ENCODE measurements at places on chromosomes 1 and 21.

- DNase-seq = peak; percentile 93
Measured at GRCh38 chr1:85366391-85367170, 90.1 kb upstream of the BCL10 start.

DNA sequence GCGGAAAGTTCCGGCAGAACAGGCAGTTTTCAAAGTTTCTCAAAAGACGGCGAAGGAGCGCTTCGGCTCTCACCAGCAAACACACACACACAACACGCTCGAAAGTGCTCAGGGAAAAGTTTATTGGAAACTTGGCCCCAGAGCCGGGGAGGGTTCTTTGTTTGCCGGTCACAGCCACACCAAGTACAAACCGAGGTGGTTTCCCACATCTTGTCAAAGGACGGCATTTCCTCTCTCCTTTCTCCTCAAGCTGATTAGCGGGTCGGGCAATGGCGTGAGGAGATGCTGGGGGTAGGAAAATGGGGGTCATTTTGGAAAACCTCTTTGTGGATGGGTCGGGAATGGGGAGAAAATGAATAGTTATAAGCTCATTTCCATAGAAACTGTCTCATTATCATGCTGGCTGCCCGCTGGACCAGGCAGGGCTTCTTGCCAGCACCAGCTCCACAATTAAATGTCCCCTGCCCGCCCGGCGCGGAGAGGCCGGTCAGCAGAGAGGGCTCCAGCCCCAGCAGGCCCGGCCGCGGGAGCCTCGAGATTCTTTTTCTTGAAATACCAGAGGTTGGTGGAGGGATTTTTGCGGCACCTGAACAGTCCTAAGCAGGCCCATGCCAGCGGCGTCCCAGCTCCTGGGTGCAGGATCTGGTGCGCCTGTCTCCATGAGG, 92.3 kb downstream of the PRDM16 start:
- DNase-seq = no peak

DNA sequence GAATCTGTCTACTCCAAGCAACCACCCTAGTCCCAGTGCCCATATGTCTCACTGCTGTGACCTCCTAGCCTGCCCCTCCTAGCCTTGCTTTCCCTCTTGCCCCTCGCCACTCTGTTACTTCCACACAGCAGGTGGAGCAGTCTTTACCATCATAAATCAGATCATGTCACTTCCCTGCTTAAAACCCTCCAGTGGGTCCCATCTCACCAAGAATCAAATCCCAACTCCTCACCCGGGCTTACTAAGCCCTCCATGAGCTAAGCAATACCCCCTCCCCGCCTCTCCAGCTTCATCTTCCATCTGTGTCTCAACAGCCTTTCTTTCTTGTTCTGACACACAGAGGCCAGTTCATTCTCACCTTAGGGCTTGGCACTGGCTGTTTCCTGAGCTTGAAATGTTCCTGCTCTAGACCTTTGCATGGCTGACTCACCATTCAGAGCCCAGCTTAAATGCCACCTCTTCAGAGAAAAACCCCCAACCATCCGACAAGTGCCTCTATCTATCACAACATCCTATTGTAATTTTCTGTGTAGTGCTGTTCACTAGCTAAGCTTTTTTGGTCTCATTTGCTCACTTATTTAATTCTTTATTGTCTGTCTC, 22.3 kb downstream of the KNCN start:
- no peak for DNase-seq

DNA sequence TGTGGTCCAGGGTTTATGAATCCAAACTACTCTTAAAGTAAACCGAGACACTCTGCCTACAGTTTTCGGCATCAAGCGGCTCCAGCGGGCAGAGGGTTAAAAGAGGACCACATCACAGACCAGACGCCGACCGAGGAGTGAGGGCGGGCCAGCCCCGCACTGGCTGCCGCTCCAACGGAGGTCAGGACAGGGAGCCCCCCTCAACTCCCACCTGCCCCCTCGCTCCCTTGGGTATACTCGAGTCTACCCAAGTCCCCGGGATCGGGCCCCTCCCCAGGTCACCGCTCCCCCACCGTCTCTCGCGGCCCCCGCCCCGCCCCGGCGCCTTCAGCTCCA, 312 bp downstream of the ARNT start:
- DNase-seq = peak; percentile 62

DNA sequence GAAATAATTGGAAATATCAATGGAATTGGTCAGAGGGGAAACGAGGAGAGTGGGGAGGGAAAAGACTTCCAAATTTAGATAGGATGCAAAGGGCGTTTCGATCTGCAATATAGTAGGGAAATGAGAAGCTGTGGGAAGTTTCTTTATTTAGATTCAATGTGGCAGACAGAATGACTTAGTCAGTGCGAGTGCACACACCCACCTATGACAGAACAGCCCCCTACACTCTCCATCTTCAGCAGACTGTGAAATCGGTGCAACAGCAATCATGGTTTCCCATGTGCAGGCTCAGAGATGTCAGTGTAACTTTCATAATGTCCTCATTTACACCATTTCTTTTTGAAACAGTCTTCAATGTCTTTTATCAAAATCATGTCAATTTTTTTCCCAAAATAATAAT, 46.0 kb downstream of the DIP2A start:
- DNase-seq = no peak

DNA sequence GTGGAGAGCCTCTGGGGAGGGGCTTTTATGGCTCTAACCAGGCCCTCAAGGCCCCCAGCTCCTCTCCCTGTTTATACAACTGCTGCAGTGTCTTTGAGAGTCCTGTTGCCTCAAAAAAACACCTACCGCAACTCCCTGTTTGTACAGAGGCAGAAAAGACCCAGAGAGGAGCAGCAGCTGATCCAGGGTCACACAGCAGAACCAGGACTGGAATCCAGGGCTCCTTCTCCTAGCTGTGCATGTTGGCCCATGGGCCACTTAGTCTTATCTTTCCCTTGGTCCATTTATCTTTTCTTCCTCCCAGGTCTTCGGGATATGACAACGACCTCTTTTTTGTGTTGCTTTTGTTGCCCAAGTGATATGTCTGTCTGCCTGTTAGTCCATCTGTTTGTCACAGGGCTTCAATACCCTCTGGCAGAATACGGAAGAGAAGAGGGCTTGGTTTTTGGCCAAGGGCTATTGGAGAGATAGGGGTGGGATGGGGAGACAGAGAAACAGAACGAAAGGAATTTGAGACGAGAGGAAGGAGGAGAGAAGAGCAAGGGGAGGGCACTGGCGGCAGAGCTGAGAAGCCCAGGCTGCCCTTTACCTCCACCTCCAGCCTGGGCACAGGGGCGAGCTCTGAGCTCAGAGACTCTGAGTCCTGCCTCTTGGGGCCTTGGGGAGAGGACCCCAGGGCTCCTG, 33.5 kb upstream of the WASF2 start:
- DNase-seq = no peak

DNA sequence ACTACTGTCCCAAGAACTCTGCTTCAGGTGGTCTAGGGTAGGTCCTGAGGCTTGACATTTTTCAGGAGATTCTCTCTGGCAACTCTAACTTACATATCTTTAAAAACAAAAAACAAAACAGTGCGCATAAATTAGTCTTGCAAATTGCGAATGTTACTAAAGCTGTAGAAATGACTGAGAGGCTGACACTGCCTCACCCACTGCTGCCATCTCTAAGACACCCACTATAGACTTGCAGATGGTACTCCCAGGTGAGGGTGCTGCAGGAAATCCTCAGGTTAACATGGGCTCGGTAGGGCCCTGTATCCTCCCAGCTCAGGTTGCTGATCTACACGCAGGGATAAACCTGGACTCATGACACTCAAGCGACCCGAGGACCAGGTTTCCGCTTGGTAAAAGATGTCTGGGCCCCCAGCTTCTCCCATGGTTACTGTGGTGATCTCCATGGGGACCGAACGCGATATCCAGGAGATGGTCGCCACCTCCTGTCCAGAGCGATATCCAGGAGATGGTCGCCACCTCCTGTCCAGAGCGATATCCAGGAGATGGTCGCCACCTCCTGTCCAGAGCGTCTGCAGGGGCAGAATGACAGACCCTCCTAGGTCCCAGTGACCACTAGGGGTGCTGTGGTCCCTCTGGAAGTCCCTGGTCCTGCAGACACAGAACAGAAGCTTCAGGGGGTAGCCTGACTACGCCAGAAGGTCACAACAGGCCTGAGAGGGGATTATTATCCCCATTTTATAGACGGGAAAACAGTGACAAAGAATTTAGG, 16.2 kb upstream of the LY9 start:
- DNase-seq = peak; percentile 26

DNA sequence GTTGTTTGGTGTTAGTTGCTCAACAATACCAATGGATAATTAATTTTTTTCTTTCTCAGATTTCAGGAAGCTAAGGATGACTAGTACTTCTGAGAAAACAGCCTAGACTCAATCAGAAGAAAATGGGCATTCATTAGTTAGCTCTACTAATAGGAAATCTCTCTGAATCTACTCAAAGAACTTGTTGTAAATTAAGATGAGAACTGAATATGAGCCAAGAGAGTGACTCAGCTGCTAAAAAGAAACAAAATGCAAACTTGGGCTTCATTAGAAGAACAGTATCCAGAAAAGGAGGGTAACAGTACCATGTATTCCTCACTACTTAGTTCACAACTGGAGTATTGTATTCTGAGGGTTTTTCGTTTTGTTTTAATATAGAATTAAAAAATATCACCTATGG, 12.5 kb downstream of the FOXJ3 start:
- DNase-seq = peak; percentile 38

DNA sequence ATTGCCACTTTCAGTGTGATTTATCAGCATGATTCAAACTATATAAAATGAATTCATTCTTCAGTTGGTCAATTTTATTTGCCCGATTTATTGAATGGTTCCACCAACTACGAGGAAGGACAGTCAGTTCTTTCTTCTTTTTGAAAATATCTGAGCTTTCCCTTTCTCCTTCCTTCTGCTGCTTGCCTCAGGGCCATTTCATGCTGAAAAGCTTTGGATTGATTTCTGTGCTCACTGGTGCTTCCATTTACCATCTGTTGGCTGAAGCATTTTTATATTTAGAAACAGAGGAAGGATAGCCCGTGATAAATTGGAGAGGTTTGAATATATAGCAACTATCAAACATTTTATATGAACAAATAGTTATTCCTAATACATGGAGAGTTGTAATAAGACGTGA, 68.9 kb upstream of the ADAMTS5 start:
- no peak for DNase-seq

- DNase-seq = no peak
Measured at GRCh38 chr1:111320066-111320879, 29.6 kb downstream of the CHIA start.

DNA sequence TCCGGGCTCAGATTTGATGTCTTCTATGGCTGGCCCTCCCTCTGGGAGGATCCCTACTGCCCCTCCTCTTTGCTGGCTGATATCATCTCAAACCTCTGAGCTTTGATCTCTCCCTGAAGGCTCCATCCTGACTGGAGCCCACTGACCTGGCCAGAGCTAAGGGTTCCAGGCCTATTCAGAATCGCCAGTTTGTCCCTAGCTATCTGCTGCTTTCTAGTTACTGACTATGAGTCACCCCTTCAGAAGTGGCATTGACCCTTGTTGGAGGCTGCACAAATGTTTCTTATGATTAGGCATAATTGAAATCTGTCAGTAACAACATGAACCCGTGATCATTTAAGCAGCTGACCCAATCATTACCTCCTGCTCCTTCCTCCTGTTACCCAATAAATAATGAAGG, 87.1 kb downstream of the ABCA4 start:
- no peak for DNase-seq

GRCh38 chr1:16630661-16631247, 17.4 kb upstream of the NBPF1 start:
- DNase-seq = no peak

DNA sequence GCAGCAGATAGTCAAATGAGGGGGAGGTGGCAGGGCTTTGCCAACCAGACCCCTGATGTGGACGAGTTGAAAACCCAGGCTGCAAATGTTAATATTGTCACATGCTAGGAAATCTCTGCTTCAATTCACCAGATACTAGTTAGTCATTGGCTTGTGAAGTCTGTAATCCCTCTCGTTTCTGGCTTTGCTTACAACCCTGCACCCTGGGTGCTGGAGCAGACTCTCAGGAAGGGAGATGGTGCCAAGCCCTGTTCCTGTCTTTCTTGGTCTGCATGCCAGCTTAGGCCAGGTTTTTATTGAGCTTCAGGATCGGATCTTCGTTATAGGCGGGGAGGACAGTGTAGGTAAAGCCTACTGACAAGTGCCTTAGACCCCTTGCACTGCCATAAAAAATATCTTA, 53.3 kb downstream of the MDM4 start:
- no peak for DNase-seq

DNA sequence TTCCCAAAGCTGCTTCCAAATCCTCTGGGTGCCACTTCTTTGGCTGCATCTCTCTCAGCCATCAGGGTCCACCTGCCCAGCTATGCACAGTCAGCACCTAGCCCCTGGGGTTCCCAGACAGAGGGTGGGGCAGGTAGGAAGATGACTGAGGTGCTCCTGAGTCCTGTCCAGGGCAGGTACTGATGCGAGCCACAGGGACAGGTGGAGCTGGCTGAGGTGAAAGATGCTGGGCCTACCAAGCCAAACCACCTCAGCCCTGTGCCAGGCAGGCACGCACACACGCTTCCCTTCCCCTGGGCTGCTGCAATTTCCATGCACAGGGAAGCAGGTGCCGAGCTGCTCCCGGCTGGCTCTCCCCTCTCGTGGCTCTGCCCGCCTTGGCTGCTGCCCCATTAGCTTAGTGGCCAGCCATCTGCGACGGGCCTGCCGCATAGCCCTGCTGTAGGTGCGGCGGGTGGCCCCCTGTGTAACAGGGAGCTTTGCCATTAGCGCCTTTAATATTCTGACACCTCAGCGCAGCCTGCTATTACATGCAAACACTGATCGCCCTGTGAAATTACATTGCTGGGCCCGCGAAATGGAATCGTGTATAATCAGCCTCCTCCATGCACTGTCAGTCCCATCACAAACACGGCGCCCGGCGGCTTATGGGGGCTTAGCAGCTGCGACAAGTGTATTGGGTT, 38.9 kb downstream of the DMAP1 start:
- DNase-seq = no peak

DNA sequence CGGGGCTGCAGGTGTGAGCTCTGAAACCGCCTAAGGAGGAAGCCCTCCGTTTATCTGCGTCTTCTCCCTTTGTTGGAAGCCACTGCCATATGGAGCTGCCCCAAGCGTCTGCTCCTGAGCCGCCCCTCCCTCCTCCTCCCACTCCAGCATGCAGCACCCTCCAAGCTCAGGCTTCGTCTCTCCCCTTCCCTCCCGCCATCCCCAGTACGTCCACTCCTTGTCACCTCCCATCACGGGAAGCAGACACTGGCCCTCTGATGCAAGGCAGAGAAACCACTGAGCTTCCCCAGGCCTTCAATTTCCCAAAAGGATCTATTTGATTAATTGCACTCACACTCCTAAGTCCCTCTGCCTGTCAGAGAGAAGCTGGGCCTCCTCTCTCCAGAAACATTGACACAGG, 52.5 kb downstream of the NFASC start:
- no peak for DNase-seq

GRCh38 chr1:192435704-192436103, 118.9 kb downstream of the RGS21 start:
- DNase-seq = no peak

- DNase-seq = no peak
Measured at GRCh38 chr1:226414098-226414698, 6.3 kb upstream of the PARP1 start.

GRCh38 chr1:4637616-4638344, 16.6 kb upstream of the AJAP1 start:
- DNase-seq = no peak

GRCh38 chr1:66258404-66259105, 275.4 kb upstream of the SGIP1 start:
- DNase-seq = peak; percentile 35

- DNase-seq = no peak
Measured at GRCh38 chr1:245666412-245666811, 511.6 kb downstream of the KIF26B start.

GRCh38 chr1:29398431-29398830, 162.1 kb downstream of the PTPRU start:
- no peak for DNase-seq

Measured in EL (cell line).